ENCODE measurements at places on chromosomes 13 and 19.

- DNase-seq: no peak
These were observed 35.6 kb upstream of the TFDP1 start for GRCh38 chr13:113548778-113549621.

- peak; percentile 29 for DNase-seq
These were observed 2.8 kb downstream of the JSRP1 start for GRCh38 chr19:2253106-2254063.

- no peak for DNase-seq
These were observed 12.8 kb downstream of the SCGB2B2 start for GRCh38 chr19:34664168-34664567.

GRCh38 chr13:79933389-79933788 is 407.5 kb downstream of the SPRY2 start:
- no peak for DNase-seq

DNA sequence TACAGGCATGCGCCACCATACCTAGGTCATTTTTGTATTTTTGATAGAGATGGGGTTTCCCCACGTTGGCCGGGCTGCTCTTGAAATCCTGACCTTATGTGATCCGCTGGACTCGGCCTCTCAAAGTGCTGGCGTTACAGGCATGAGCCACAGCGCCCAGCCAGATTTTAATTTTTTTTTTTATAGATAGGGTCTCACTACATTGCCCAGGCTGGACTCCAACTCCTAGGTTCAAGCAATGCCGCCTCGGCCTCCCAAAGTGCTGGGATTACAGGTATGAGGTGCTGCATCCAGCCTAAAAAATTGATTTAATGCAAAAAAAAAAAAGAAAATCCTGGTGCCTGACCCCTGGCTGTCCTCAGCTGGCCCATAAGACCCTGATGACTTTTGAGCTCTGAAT is 24.9 kb upstream of the CERS4 start:
- DNase-seq: no peak

GRCh38 chr19:6026390-6027227 is 48.7 kb upstream of the RANBP3 start:
- no peak for DNase-seq

Data from AML-193 (cell line).